Ovary (tissue), 10 donors: ENCODE measurements at places on chromosomes 13 and 19. TPM values are rescaled to one million over a fixed set of nuclear protein-coding genes. Genes with fewer than 3 reads are reported as not detected.

TYK2 gene
- 73.2 TPM for polyA plus RNA-seq

SMIM24 gene
- 0.10 TPM for polyA plus RNA-seq

IRGC gene
- polyA plus RNA-seq: not detected

BSG gene
- 111 TPM for polyA plus RNA-seq

NLRP4 gene
- polyA plus RNA-seq: 1.5 TPM

CYP2A7 gene
- 0.67 TPM for polyA plus RNA-seq

ZNF559 gene
- 24.5 TPM for polyA plus RNA-seq

DNA sequence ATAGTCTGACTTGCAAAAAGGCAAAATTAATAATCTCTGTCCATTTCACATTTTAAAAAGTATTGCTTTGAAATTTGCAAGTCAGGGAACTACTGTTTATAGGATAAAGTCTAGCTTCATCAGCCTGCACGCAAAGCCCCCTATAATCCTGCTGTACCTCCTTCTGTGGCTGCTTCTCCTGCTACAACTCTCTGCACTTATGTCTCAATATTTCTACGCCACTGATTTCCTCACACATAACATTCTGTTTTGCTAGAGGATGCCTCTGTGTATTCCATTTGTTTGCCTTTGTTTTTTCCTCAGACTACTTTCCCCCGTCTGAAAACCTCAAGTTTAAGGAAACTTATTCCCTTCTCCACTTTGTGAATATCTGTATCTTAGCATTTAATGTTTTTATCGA is 389.9 kb downstream of the RFC3 start:
- H3K4me1 ChIP-seq: peaks cover 2% of the 10 kb centered on the region
- no peaks in the 10 kb centered on the region for H3K36me3 ChIP-seq
- H3K27me3 ChIP-seq: no peaks in the 10 kb centered on the region
- no peak overlapping the region for H3K4me3 ChIP-seq
- no peak overlapping the region for H3K27ac ChIP-seq

DNA sequence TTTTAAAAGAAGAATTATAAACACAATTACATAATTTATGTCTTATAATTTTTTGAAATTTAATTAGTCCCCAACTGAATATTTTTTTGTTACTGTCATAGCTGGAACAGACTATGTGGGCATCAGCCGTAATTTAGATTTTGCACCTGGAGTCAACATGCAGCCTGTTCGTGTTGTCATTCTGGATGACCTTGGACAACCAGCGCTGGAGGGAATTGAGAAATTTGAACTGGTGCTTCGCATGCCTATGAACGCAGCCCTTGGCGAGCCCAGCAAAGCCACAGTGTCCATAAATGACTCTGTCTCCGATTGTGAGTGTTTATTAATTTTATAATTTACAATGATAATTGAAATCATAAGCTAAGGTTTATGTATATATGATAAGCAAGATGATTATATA is 142.3 kb downstream of the STOML3 start:
- H3K27me3 ChIP-seq: no peaks in the 10 kb centered on the region
- H3K4me3 ChIP-seq: no peak overlapping the region
- H3K36me3 ChIP-seq: no peaks in the 10 kb centered on the region
- H3K27ac ChIP-seq: no peak overlapping the region

DNA sequence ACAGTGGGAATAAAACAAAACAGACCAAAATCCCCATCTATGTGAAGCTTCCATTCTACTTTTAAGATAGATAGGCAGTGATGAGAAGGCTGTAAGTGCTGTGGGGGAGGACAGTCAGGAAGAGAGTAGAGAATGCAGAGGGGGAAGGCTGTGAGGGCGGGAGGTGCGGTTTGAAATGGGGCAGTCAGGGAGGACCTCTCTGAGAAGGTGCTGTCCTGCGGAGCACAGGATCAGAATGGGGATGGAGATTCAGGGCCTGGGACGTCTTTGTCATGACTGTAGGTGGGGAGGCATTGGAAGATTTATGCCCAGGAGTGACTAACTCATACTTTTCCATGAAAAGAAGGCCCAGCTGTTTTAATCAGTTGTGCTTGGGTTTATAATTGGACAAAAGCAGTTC is 3.9 kb upstream of the GPR183 start:
- H3K27ac ChIP-seq: peak overlapping the region; percentile 86
- H3K4me3 ChIP-seq: no peak overlapping the region
- no peaks in the 10 kb centered on the region for H3K27me3 ChIP-seq
- peak; percentile 22 for DNase-seq
- H3K4me1 ChIP-seq: peaks cover 13% of the 10 kb centered on the region
- no peaks in the 10 kb centered on the region for H3K36me3 ChIP-seq

DNA sequence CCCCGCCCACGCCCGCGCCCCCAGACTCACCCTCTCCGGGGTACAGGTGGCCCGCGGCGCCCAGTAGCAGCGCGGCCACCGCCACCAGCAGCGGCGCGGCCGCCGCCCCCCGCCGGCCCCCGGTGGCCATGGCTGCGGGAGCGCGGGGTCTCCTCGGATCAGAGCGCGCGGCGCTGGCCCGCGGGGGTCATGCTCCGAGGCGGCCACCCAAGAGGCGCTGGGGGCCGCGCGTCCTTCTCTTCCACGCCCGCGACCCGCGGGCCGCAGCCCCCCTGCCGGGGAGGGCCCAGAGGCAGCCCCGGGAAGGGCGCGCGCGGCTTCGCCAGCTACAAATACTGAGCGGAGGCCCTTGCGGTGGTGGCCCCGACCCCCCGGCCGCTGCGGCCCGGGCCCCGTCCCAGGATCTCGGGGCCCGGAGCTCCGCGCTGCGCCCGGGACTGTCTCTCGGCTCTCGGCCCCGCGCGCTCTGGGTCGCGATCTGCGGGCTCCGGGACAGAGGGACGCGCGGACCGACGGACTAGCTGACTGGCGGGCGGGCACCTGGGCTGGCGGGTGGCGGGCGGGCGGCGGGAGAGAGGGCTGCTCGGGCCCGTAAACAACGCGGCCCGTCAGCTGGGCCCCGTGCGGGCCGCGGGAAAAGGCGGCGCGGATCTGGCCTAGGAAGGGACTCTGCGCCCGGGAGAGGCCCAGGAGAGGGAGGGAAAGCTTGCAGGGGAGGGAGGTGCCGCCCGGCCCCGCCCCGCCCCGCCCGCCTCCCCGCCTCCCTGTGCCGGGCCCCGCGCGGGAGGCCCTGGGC is at the start of gene INSR:
Gene INSR (minus strand): TSS at position 653 of the 796 bp plus-strand sequence. CDS start 523 bp downstream, at position 130.
- H3K4me3 ChIP-seq: peak within 1 kb of the TSS; percentile 99
- H3K27ac ChIP-seq: peak within 1 kb of the TSS; percentile 97
- H3K4me1 ChIP-seq: peaks cover 6% of the 10 kb centered on the region
- H3K36me3 ChIP-seq: no peaks in the 10 kb centered on the region

- H3K27ac ChIP-seq: no peak overlapping the region
- no peak overlapping the region for H3K4me3 ChIP-seq
- H3K27me3 ChIP-seq: no peaks in the 10 kb centered on the region
- no peaks in the 10 kb centered on the region for H3K36me3 ChIP-seq
- no peaks in the 10 kb centered on the region for H3K4me1 ChIP-seq
These were observed 50.5 kb upstream of the IRS2 start for GRCh38 chr13:109836629-109837607.

DNA sequence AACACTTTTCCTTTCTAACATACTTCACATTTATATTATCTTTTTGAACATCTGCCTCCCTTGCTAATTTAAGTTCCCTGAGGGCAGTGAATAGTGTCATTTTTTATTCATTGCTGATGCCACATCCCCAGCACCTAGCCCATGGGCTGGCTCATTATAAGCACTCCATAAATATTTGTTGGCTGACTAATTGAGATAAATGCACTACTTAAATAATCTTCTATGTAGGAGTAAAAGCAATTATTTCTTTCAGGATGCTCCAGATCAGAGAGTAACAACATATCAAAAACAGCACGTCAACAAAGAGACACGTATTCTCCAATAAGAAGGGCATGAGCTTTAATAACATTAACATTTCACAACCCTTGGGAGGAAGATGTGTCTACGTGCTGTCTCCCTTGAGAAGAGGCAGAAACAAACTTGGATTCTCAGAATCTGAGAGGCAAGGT is 228.2 kb downstream of the LHFPL6 start:
- no peak for DNase-seq
- no peak overlapping the region for H3K27ac ChIP-seq
- H3K36me3 ChIP-seq: no peaks in the 10 kb centered on the region

DNA sequence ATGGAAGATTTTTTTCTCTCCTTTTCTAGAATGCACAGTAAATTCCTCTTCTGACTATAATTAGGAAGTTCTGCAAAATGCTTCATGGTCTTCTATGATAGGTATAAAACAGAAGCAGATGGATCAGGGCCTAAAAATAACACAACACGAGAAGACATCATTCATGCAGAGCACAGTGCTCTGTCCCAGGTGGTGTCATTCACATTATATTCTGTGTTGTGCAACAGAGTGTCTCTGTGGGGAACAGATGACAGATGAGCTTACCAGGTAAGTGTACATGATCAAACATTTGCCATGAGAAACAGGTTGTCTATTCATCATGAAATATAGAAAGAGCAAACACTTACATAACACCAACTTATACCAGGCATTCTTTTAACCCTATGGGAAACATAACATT is 288.3 kb downstream of the KCTD12 start:
- H3K4me3 ChIP-seq: no peak overlapping the region
- DNase-seq: no peak
- no peak overlapping the region for H3K27ac ChIP-seq
- H3K27me3 ChIP-seq: no peaks in the 10 kb centered on the region
- H3K36me3 ChIP-seq: no peaks in the 10 kb centered on the region
- H3K4me1 ChIP-seq: peaks cover 2% of the 10 kb centered on the region

- no peaks in the 10 kb centered on the region for H3K27me3 ChIP-seq
- no peaks in the 10 kb centered on the region for H3K36me3 ChIP-seq
- H3K27ac ChIP-seq: no peak overlapping the region
- H3K4me1 ChIP-seq: no peaks in the 10 kb centered on the region
- DNase-seq: no peak
- H3K4me3 ChIP-seq: no peak overlapping the region
These were observed 10.6 kb downstream of the SUCLA2 start for GRCh38 chr13:47990427-47990826.

GRCh38 chr13:26222520-26223046 is 469 bp upstream of the RNF6 start:
- no peak for DNase-seq
- peak overlapping the region; percentile 89 for H3K27ac ChIP-seq
- H3K4me3 ChIP-seq: peak overlapping the region; percentile 95
- H3K27me3 ChIP-seq: no peaks in the 10 kb centered on the region
- H3K36me3 ChIP-seq: no peaks in the 10 kb centered on the region

GRCh38 chr13:28333204-28333881 is 161.6 kb downstream of the FLT1 start:
- H3K36me3 ChIP-seq: no peaks in the 10 kb centered on the region
- no peaks in the 10 kb centered on the region for H3K27me3 ChIP-seq
- peaks cover 7% of the 10 kb centered on the region for H3K4me1 ChIP-seq

- H3K4me1 ChIP-seq: peaks cover 4% of the 10 kb centered on the region
- no peak for DNase-seq
- no peaks in the 10 kb centered on the region for H3K36me3 ChIP-seq
- no peaks in the 10 kb centered on the region for H3K27me3 ChIP-seq
- no peak overlapping the region for H3K27ac ChIP-seq
These were observed 65.9 kb downstream of the SERP2 start for GRCh38 chr13:44439452-44440024.

DNA sequence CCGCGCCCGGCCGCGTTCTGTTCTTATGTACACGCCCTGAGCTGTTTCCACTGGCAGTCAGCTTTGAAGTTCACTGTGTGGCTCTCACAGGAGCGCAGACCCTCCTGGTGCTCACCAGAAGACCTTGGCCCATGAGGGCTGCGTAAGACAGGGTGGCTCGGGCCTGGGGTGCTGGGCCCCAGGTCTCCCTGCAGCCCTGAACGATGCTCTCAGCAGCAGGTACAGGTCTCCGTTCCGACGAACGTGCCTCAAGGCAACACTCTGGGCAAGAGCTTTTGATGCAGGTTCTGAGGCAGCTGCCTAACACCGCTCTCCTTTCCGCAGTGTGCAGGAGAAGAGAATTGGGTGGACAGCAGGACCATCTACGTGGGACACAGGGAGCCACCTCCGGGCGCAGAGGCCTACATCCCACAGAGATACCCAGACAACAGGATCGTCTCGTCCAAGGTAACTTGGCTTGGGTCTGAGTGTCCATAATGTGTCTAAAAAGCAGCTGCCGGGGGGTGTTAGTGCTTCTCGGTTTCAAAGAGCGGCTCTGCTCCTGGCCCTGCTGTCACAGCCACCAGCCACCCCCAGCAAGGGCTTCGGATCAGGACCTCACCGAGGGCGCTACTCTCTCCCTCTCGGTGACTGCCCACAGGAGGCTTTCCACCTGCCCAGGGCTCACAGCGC is 95.1 kb downstream of the ATP11A start:
- H3K4me1 ChIP-seq: peaks cover 16% of the 10 kb centered on the region
- no peak overlapping the region for H3K27ac ChIP-seq
- H3K27me3 ChIP-seq: no peaks in the 10 kb centered on the region
- H3K4me3 ChIP-seq: no peak overlapping the region

DNA sequence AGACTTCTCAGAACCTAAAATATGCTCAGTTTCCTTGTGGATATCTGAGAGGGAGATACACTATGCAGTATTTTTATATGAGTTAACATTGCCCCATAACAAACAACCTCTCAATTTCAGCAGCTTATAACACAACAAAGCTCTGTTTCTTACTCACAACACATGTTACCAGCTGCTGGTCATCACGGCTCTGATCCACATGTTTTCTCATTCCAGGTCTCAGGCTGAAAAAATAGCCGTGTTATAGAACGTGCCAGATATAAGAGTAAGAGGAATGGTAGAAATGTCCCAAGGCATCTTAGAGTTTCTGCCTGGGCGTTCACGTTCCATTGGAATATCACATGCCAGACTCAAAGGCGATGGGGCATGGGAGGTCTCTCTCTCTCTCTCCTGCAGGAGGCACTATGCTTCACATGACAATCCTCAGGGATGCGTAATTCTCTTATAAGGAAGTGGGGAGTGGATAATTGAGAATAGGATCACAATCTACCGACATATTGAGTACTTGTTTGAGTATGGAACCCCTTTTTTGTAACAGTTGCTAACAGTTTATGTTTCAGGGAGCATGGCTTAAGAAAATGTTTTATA is 246.6 kb downstream of the NHLRC3 start:
- H3K27me3 ChIP-seq: no peaks in the 10 kb centered on the region
- H3K27ac ChIP-seq: no peak overlapping the region
- H3K4me1 ChIP-seq: peaks cover 2% of the 10 kb centered on the region
- no peak overlapping the region for H3K4me3 ChIP-seq
- no peaks in the 10 kb centered on the region for H3K36me3 ChIP-seq

- peaks cover 3% of the 10 kb centered on the region for H3K4me1 ChIP-seq
- H3K27ac ChIP-seq: no peak overlapping the region
- H3K4me3 ChIP-seq: peak overlapping the region; percentile 19
- DNase-seq: peak; percentile 68
- no peaks in the 10 kb centered on the region for H3K27me3 ChIP-seq
- no peaks in the 10 kb centered on the region for H3K36me3 ChIP-seq
These were observed 18.2 kb downstream of the IL17D start for GRCh38 chr13:20721454-20722357.

DNA sequence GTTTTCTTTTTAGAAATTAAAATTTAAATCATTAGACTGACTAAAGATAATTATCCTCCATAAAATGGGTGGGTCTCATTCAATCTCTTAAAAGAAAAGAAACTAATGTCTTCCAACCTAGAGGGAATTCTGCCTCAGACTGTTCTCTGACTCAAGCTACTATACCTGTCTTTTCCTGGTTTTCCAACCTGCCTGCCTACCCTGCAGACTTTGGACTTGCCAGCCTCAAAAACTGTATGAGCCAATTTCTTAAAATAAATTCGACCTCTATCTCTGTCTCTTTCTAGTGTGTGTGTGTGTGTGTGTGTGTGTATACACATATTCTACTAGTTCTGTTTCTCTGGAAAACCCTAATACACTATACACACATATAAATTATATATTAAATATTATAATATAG is 847.3 kb downstream of the PCDH17 start:
- no peaks in the 10 kb centered on the region for H3K36me3 ChIP-seq
- no peak overlapping the region for H3K27ac ChIP-seq
- no peak for DNase-seq
- H3K4me3 ChIP-seq: no peak overlapping the region
- no peaks in the 10 kb centered on the region for H3K4me1 ChIP-seq
- no peaks in the 10 kb centered on the region for H3K27me3 ChIP-seq

- H3K4me3 ChIP-seq: no peak overlapping the region
- H3K27ac ChIP-seq: no peak overlapping the region
- H3K36me3 ChIP-seq: no peaks in the 10 kb centered on the region
- no peak for DNase-seq
These were observed 8.4 kb downstream of the CSNK1A1L start for GRCh38 chr13:37097076-37097475.
